Kidney epithelial cell (primary cell): ENCODE measurements at places on chromosomes 2 and 18. TPM values are rescaled to one million over a fixed set of nuclear protein-coding genes. Genes with fewer than 3 reads are reported as not detected.

- DNase-seq = peak; percentile 91
Measured at GRCh38 chr18:48529796-48530195, 9.0 kb upstream of the CTIF start.

DNA sequence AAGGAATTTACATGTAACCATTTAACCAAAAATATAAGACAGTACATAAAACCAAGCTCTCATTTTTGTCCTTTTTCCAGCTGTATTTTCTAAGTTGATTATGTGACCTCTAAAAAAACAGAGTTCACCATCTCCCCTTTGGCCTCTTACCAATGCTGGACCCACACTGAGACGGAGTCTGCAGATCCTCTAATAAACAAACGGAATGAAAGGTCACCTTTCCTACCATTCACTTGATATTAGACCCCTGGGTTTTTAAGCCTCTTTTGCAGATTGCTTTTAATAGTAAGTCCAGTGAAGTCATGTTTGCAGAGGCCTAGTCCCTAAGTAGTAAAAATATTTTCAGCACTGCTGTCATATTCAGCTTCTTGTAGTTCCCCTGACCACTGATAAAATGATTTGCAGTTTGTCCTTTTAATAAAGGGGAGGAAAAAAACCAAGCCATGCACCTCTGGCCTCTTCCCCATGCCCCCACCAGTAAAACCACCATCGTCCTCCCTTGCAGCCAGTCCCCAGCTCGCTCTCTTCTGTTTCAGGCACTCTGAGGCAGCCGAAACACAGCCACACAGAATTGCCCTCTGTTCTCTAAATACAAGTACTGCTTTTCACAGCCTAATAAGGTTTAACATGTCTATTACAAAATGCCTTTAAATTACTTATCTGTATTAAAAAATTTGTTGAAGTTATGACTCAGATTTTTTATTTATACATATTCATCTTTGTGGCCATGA is 427.5 kb downstream of the PARD3B start:
- DNase-seq = no peak

DNA sequence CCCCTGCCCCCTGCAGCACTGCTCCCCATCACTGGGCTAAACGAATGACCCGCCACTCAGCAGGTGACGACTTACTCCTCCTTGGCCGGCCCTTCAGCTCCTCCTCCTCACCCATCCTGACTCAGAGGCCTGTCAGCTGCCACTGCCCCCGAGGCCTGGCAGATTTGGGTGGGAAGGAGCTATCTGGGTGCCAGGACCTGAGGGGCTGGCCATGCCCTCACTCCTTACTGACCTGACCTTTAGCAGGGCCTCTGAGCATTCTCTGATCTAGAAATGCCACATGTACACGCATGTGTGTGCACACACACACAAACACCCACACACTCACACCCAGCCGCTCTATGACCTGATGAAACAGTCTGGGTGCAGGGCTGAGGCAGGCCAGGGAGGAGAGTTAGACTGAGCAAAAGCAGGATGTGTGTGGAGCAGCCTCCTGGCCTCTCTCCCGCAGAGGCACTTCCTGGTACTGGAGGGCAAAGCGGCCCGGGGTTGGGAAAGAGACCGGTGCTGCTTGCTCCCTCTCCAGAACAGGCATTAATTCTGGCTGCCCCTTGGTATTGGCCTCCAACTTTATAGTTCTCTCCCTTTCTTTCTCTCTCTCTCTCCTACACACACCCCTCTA is 68.0 kb downstream of the ZFP36L2 start:
- DNase-seq = peak; percentile 34

DNA sequence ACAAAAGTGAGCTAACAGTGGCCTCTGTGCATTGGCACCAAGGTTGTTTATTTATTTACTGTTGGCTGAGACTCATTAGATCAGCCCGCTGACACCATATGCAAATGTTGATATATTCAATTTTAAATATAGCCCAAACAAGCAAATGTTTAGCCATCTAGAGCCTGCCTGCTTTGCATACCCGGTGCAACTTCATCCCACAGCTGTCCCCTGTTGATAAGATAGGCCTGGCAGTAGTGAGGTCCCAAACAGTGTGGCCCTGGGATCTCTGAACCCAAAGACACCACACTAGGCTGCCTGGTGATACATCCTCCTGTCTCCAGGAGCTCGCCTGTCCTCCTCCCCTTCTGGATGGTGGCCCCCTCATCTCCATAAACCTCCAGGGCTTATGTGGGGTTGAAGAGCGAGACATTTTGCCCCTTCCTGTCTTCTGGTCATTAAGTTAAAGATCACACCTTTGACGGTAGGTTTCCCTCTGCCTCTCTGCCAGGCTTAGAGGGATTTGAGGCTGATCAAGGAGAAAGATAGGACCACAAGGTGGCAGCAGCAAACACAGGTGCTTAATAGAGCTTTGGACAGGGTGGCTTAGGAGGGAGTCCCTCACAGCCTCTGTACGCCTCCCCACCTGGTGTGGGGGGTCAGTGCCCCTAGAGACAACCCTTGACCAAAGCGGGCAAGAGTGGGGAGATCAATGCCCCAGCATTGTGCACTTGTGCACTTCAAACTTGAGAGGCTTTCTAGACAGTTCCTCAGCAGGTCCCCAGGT is 23.7 kb upstream of the MYO5B start:
- DNase-seq = no peak

GRCh38 chr2:195001924-195002323 is 655.1 kb upstream of the SLC39A10 start:
- no peak for DNase-seq

DNA sequence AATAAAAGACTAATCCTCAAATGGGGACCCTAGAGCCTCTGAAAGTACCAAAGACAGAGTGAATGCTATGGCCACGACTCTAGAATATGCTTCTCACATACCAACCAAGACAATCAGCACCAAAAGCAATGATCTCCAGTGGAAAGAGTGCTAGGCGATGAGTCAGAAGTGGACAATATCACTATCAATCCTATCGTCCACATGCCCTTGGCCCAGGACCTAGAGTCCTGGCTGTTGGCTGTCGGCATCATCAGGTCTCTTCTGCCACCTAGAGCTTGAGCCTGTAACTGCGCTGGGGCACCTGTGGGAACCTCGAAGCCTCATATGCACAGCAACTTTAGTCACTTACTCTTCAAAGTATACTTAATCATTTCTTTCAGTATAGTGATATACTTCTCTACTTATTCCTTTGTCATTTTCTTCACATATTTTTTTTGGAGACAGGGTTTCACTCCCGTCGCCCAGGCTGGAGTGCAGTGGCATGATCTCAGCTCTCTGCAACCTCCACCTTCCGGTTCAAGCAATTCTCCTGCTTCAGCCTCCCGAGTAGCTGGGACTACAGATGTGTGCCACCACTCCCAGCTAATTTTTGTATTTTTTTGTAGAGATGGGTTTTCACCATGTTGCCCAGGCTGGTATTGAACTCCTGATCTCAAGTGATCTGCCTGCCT is 29.7 kb downstream of the NOL10 start:
- DNase-seq = peak; percentile 51

DNA sequence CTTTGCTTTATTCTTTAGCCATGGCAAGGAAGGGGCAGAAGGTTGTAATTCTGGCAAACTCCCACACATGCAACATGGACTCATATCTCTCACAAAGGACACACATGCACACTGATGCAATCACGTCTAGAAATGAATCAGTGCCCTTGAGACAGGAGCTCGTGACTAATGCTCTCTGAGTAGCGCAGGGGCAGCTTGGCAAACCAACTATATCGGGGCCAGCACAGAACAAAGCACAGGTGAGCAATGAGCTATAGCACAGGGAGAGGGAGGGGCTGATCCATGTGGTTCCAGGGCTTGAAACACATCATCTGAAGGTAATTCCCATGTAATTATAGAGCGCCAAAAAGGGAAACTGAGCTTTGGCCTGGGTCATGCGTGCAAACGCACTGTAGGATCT is 165.2 kb upstream of the KLF7 start:
- DNase-seq = peak; percentile 97

The REL gene
- 6.7 and 8.6 TPM in 2 replicates for total RNA-seq
